ENCODE measurements at places on chromosomes 3 and 15. TPM values are rescaled to one million over a fixed set of nuclear protein-coding genes. Genes with fewer than 3 reads are reported as not detected.

Gene GNB4
- 92.5 TPM for total RNA-seq

Gene STAG1
- total RNA-seq, result 50.6 TPM

Gene COL8A1
- total RNA-seq, result 26.9 TPM

Gene SMCO1
- total RNA-seq, result not detected

DNA sequence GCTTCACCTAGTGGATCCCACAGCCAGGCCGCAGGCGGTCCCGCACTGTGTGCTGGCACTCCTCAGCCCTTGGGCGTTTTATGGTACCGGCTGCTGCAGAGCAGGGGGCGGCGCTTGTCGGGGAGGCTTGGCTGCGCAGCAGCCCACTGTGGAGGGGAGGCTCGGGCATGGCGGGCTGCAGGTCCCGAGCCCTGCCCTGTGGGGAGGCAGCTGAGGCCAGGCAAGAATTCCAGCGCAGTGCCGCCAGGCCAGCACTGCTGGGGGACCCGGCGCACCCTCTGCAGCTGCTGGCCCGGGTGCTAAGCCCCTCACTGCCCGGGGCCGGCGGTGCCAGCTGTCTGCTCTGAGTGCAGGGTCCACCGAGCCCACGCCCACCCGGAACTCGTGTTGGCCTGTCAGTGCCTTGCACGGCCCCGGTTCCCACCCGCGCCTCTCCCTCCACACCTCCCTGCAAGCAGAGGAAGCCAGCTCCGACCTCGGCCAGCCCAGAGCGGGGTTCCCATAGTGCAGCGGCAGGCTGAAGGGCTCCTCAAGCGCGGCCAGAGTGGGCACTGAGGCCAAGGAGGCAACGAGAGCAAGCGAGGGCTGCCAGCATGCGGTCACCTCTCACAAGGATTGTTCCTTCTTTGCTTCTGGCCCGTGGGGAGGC is 435.0 kb upstream of the ATP10A start:
- no peak for DNase-seq

DNA sequence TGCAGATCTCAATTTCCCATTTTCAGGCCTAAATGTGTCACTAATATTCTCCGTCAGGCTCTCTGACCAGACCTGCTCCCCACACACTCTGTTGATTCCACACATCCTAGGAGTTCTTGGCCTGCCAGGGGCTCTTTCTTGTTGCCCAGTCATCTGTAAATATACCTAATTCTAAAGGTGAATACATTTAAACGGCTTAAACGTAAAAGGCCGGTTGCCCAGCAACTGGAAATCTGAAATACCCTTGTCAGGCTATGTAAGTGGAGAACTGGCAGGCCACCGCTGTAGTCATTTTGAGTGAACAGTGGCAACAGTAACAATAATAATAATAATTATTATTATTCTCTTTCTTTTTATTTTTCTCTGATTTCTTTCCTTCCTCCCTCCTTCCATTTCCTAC is 302.7 kb downstream of the AGBL1 start:
- DNase-seq, result no peak

DNA sequence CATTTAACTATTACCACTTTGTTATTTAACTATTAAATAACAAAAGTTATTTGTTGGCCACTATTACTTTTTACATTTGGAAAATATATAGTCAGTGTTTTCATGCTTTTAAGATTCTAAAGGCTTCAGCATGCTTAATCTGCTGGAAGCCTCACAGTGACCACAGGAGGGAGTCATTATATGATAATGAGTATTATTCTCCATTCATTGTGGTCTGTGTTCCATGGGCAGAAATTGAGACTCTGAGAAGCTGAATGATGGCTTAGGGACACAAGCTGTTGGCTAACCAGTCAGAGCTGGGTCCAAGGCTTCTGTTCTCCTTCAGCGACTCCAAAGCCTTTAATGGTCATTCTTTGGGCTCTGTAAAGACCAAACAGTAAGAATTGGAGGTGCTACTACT is 64.7 kb downstream of the BFSP2 start:
- peak; percentile 57 for DNase-seq

DNA sequence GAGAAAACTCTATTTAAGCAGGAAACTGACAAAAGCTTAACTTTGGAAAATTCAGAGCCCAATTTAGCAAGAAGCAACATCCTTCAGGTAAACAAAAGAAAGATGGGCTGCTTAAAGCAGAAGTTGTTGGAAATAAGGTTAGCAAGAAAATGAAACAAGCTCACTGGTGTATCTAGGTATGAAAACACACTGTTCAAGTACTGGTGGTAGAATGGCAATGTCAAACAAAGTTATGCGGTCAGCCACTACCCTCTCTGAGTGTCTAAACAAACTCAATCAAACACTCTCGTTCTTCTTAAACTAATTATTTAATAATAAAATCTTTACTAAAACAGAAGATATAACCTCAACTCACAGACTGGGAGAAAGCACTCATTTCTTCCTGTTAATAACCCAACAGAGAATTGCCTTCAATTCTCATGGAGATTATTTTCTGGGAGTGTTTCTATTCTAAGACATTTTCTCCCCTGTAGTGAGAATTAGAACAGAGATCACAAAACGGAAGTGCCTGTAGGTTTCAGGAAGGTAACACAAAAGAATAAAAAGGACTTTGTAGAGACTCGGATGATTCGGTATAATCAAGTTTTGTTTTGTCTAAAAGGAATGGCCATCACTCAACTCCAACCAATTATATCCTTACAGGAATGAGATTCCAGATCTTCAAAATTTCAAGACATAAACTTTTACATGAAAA is 28.9 kb downstream of the PRICKLE2 start:
- no peak for DNase-seq

DNA sequence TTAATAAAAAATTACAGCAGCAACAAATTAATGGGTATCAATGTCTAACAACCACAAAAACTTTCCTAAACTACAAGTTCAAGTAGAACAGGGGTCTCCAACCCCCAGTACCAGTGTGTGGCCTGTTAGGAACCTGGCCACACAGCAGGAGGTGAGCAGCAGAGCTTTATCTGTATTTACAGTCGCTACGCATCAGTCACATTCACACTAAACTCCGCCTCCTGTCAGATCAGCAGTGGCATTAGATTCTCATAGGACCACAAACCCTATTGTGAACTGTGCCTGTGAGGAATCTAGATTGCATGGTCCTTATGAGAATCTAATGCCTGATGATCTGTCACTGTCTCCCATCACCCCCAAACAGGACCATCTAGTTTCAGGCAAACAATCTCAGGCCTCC is 18.5 kb upstream of the LIPC start:
- no peak for DNase-seq

DNA sequence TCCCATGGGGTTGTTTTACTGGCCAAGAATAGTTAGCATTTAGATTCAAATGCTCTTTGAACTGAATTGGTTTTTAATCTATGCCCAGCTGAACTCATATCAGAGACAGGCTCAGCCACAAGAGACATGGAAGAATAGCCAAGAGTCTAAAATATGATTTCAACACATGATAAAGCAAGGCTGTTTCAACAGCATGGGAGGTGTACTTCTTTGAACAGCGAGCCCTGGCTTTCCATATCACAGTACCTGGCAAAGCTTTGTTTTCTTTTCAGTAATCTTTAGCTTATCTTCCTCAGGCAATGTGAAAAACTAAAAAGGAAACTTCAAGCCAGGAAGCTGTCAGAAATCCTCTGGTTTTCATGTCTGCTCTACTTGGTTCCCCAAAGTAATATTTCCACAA is 413.6 kb upstream of the ADAMTS9 start:
- no peak for DNase-seq

- peak; percentile 49 for DNase-seq
These were observed 617.4 kb downstream of the CADM2 start for GRCh38 chr3:85576091-85576690.

- no peak for DNase-seq
These were observed 5.5 kb downstream of the MYO5A start for GRCh38 chr15:52523192-52523591.

DNA sequence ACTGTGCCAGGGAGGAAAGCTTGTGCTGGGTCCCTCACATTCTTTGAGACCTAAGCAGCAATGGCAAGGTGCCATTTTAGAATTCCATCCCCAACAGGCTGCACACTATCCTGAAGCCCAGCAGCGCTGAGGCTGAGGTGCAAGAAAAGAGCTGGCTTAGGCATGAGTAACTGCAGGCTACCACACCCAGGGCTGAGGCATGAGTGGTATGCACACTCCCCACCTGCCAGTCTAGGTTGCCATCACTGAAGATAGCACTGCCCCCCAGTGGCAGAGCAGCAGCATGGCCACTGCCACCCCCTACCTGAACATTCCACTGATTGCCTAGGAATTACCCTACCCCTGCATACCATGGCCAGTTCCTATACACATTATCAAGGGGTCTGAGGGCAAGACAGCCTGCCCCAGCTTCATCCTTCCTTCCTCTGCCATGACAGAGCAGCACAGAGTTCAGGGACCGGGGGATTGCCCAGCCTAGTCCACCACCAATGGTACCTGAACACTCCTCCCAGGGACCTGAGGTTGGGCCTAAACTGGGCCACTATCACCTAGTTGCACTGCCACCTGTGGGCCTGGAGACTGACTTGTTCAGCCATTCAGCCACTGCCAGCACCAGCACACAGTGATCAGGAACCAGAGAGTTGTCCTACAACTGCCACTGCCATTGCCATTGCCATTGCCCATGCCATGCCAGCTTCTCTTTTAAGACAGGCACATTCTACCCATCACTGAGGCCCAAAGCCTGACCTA is 129.8 kb downstream of the SATB1 start:
- DNase-seq, result peak; percentile 95

DNA sequence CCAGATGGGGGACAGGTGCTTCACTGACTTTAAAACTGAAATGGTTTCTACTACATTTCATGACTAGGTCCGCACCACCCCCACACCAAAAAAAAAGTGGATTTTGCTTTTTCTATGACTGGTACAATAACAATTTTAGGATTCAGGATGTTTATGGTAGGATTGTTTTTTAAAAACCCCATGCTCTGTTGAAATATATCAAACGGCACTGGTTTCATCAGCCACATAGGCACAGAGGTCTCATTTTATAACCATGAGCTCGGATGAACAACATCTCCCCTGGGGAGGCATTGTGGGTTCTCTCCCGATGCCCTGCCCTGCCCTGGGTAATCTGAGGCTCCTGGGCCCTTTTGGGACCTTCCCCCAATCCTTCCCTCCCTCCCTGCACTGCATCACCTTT is 202.7 kb upstream of the KBTBD8 start:
- no peak for DNase-seq

GRCh38 chr3:169148448-169149348 is 514.8 kb downstream of the MECOM start:
- no peak for DNase-seq

DNA sequence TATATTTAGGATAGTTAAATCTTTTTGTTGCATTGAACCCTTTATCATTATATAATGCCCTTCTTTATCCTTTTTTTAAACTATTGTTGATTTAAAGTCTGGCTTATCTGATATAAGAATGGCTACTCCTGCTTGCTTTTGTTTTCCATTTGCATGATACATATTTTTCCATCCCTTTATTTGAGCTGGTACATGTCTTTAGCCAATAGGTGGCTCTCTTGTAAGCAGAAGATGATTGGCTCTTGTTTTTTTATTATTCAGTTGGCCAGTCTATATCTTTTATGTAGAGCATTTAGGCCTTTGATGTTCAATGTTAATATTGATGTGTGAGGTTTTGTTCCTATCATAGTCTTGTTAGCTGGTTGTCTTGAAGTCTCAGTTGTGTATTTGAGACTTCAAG is 99.5 kb upstream of the MCTP2 start:
- DNase-seq, result no peak

DNA sequence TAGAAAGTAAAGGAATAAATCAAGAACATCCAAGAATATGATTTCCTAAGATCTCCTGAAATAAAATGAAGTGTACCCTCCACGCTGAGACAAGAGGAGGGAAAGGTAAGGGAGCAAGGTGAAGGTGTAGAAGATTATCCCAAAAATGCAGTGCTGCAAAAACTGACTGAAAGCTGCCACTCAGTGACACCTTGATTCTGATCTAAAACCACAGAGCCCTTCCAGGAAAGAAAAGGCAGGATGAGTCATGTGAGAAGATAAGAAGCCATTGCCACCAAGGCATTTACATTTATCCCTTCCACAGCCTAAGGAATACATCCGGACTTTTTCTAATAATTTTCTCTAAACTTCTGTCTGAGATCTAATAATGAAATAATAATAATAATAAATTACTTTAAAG is 49.9 kb downstream of the IGSF11 start:
- no peak for DNase-seq

- DNase-seq, result no peak
These were observed 168.0 kb downstream of the GMNC start for GRCh38 chr3:190694335-190695001.

DNA sequence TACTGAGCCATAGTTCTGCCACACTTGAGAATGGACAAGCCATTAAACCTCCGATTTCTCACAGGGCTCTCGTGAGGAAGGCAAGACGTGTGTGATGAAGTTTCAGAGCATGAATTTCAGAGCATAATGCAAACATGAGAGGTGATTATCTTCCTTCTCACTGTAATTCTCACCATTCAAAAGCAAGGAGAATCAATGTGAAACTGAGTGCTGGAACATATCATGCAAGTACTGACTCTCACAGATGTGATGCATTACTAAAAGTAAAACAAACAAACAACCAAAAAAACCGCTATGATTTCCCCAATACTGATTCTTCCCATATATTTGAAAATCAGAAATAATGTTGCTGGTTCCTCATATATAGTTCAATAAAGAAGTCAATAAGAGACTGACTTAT is 23.7 kb downstream of the P3H2 start:
- DNase-seq, result no peak

DNA sequence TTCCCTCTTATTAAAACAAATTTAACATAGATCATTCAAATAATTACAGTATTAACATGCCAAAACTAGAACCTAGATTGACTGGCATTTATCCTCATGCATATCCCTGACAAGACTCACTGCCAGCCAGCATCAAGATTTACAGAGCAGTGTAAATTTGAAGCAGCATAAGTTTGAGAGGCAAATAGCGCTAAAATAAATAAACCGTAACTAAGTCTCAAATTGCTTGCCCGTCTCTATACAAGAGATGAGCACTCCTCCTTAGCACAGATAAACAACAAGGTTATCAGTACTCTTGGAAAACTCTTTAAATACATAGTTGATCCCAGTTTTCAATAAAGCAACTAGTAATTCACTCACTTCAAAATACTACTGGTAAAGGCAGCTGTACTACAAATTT is 29.6 kb downstream of the MSL2 start:
- DNase-seq, result no peak

GRCh38 chr15:29835301-29835700 is 13.0 kb upstream of the TJP1 start:
- DNase-seq, result no peak

DNA sequence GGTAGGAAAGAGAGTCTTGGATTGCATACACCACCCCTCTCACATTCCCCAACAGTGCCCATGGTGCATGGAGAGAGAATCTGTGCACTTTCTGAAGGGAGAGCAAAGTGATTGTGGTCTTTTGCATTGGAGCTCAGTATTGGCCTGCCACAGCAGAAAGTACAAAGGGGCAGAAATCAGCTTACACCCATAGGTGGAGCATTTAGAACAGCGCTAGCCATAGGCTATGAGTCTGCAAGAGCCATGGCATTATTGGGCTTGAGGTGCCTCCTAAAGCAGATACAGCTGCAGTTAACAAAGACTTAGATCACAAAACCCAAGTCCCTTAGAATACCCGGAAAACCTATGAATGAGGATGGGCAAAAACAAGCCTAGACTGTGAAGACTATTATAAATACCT is 21.8 kb downstream of the SI start:
- DNase-seq, result no peak
